Sigmoid colon (tissue), 7 donors: ENCODE measurements at places on chromosomes 13 and 19.
A peak's percentile ranks its signal among the peaks of the same experiment; 100 is the strongest.

DNA sequence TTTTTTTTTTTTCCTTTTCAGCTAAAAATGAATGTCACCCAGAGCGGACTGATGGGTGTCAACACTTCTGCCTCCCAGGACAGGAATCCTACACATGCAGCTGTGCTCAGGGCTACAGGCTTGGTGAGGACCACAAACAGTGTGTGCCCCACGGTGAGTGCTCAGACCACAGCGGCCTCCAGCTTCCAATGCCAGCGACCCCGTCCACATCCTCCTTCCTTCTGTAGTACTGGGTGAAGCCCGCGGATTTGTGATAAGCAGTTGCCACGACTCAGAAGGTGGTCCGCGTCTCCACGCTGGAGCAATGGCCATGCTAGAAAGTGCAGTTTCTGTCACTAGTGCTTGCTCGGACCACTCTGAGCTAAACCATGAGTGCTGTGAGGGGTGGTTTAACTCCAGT lies 6.0 kb downstream of the PROZ start:
- DNase-seq = no peak

- no peak for DNase-seq
Measured at GRCh38 chr13:77811381-77811780, 107.2 kb downstream of the EDNRB start.

DNA sequence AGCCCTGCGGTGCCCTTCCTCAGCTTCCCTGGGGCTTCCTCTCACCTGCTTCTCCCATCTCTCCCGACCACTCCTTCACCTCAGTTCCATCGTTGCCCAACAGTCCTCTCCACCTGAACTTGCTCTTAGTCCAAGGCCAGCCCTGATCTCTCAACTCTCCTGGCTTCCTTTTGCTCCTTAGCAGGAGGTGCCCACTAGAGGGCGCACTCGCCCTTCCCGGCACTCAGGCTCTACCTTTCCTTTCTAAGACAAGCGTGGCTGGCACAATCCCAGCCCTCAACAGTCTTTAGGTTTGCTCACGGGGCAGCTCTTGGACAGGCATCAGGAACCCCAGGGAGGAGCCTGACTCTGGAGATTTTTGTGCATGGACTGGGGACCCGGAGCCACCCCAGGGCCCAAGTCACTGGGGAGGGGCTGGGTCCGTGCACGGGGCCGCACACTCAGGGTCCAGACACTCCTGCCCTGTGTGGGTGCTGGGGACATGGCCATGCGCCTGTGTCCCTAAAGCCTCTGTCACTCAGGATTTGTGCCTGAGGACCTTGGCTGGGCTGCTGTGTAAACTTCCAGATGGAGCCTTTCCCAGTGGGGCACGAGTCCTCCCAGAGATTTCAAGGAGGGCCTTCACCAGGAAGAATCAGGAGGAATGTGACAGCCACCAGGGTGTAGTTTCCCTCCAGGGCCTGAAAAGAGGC lies 12.1 kb upstream of the CEACAM8 start:
- no peak for DNase-seq

- no peak for DNase-seq
Measured at GRCh38 chr13:75468098-75468497, 13.9 kb downstream of the TBC1D4 start.

DNA sequence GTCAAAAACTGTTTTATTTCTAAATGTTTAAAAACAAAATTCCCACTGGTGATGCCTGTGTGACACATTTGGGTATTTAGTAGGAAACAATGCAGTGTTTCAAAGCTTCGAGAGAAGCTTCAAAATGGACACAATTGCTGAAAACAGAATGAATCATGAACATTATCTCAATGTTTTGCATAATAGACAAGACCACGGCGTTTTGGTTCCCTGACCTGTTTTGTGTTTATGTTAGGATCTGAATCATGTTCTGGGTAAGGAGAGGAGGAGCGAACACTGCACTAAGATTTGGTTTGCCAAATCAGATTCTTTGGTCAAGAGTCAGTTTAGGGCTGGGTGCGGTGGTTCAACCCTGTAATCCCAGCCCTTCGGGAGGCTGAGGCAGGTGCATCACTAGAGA lies 42.2 kb downstream of the IFT88 start:
- DNase-seq = no peak

DNA sequence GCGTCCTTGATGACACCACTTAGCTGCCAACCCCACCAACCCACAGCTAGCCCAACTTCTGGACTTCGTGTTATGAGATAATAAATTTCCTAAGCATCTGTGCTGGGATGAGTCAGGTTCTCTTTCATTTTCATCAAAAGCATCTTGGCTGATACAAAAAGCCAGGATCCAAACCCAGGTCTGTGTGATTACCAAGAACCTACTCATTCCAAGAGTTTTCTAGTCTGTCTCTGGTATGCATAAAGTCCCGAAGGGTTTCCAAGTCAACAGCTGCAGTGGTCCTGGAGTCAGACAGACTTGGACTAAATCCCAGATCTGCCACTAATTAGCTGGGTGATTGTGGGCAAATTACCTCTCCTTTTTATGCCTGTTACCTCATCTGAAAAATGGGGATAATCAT lies 55.5 kb upstream of the SERP2 start:
- DNase-seq = no peak

GRCh38 chr19:1072371-1073015 lies 5.5 kb downstream of the ARHGAP45 start:
- no peak for DNase-seq

GRCh38 chr13:106376401-106377112 lies 158.9 kb downstream of the EFNB2 start:
- peak; percentile 66 for DNase-seq

GRCh38 chr19:10823690-10824089 lies 12.3 kb downstream of the TMED1 start:
- DNase-seq = no peak

GRCh38 chr13:113820813-113821651 lies 42.8 kb downstream of the GAS6 start:
- DNase-seq = peak; percentile 96

- no peak for DNase-seq
Measured at GRCh38 chr19:44050740-44051649, 841 bp upstream of the ZNF223 start.

DNA sequence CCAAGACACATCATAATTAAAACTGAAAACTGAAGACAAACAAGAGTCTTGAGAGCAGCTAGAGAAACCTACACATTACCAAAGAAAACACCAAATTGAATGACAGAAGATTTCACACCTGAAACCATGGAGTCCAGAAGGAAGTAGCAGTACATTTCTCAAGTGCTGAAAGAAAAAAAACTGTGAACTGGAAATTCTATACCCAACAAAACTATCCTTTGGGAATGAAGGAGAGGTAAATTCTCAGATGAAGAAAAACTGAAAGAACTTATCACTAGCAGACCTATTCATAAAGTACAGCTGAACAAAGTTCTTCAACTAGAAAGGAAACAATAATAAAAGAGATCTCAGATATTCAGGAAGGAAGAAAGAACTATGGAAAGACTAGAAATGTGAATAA lies 198.7 kb upstream of the ZNF507 start:
- DNase-seq = no peak

GRCh38 chr19:49549045-49549444 lies 21.2 kb downstream of the RCN3 start:
- DNase-seq = no peak

GRCh38 chr19:23799321-23799720 lies 40.6 kb upstream of the ZNF681 start:
- no peak for DNase-seq

- DNase-seq = no peak
Measured at GRCh38 chr13:46804391-46804815, 7.4 kb upstream of the ESD start.

- no peak for DNase-seq
Measured at GRCh38 chr13:102530751-102531150, 66.0 kb upstream of the TPP2 start.

DNA sequence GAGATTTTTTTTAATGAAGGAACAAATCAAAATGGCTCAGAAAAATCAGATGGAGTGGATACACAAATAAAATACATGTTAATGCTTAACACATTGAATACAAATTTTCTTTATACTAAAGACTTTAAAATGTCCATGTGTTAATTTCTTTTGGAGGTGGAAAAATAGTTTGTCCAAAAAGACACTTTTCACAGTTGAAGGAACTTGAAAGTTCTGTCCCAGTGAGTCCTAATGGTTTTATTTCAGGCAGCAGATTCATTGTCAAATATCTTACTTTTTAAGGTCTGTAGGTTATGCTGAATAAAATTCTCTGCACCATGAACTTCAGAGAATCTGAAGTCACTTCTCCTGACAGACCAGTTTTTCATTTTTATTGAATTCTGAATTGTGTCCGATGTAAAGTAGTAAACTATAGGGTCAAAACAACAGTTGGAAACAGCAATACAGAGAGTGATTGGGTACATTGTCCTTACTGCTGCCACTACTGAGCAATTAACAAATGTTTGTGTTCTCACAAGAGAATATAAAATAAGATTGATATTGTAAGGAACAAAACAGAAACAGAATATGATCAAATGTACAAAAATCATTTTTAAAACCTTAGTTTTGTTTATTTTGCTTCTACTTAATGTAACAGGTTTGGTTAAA lies 1.6 kb downstream of the LPAR6 start:
- DNase-seq = no peak
